ENCODE measurements at places on chromosomes 3 and 15.

DNA sequence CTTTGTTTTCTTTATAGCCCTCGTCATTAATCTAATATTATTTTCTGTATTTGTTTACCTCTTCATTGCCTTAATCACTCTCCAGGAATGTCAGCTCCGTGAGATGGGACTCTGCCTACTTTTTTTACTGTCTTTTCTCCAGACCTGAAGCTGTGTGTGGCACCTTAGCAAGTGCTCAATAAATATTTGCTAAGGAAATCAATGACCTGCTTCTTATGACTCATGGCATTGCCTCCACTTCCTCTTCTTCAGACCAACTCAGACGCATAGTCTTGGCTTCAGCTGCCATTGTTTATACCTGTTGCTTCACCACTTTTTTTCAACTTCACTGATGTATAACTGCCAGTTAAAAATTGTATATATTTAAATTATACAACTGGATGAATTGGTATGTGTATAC lies 218.5 kb upstream of the CMC1 start:
- no peak for DNase-seq

- no peak for DNase-seq
Measured at GRCh38 chr3:50254577-50255250, 14.2 kb upstream of the SEMA3B start.

GRCh38 chr3:71859123-71859519 lies 74.2 kb upstream of the PROK2 start:
- DNase-seq = peak; percentile 27

DNA sequence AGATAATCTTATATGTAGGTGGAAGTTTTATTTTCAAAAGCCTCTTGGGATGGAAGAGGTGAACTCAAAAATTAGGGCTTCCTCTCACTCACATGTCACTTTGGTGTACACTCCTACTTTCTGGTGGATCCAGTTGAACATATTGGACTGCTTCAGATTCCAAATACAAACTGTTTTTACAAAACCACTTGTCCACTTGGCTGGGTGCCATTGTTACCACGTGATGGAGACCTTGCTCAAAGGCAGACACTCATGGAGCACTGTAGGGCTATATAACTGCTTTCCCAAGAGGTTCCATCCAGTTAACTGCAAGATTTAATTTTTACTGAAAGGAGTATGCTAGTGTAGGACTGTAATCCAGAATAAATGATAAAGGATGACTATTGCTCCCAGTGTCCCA lies 307.0 kb downstream of the EPHA6 start:
- no peak for DNase-seq

GRCh38 chr3:101509281-101509680 lies 3.7 kb downstream of the SENP7 start:
- DNase-seq = no peak
